Smooth muscle cell of the pulmonary artery (primary cell): ENCODE measurements at places on chromosomes 7 and 10. TPM values are rescaled to one million over a fixed set of nuclear protein-coding genes. Genes with fewer than 3 reads are reported as not detected.

Gene TAS2R16
- not detected in 2 replicates for total RNA-seq

Gene GIMAP6
- total RNA-seq = 0.13 and 0.46 TPM in 2 replicates

Gene CALCR
- not detected in 2 replicates for total RNA-seq

Gene RBP3
- not detected in 2 replicates for total RNA-seq

Gene LEP
- 0.17 and 8.9 TPM in 2 replicates for total RNA-seq

Gene PDE1C
- 52.9 and 89.5 TPM in 2 replicates for total RNA-seq

Gene LRRC17
- total RNA-seq = 65.6 and 103 TPM in 2 replicates

Gene GPC2
- total RNA-seq = 1.0 and 1.6 TPM in 2 replicates

Gene ANKRD61
- total RNA-seq = 0.13 TPM in 1 of 2 replicates, not detected in the other

Gene NPY4R2
- total RNA-seq = not detected in 2 replicates

Gene CPEB3
- total RNA-seq = 1.1 and 1.3 TPM in 2 replicates

Gene AKR1D1
- 0.07 TPM in 1 of 2 replicates, not detected in the other for total RNA-seq

Gene TMEM270
- total RNA-seq = not detected in 2 replicates

Gene IGF2BP3
- total RNA-seq = 20.2 and 77.8 TPM in 2 replicates

Gene KCNMA1
- total RNA-seq = 71.3 and 116 TPM in 2 replicates

Gene NUPR2
- total RNA-seq = not detected in 2 replicates

Gene ZNF117
- total RNA-seq = 4.9 and 6.4 TPM in 2 replicates

Gene GIMAP2
- total RNA-seq = 0.43 and 1.7 TPM in 2 replicates

Gene STAG3
- total RNA-seq = 0.99 and 2.2 TPM in 2 replicates

Gene FAM25C
- total RNA-seq = not detected in 2 replicates

Gene DNAJC12
- total RNA-seq = 1.3 and 4.8 TPM in 2 replicates

Gene OR2A1
- 0.07 and 0.33 TPM in 2 replicates for total RNA-seq

Gene CCL24
- total RNA-seq = not detected in 2 replicates

Gene GFRA1
- total RNA-seq = 0.39 and 0.43 TPM in 2 replicates

Gene SLC26A3
- not detected in 2 replicates for total RNA-seq

Gene OPALIN
- not detected in 2 replicates for total RNA-seq

Gene CACNA2D1
- 134 and 591 TPM in 2 replicates for total RNA-seq

Gene OR2A7
- 0.07 and 0.40 TPM in 2 replicates for total RNA-seq

Gene AGBL3
- 0.66 and 0.91 TPM in 2 replicates for total RNA-seq

Gene EFCAB10
- total RNA-seq = 0.13 TPM in 1 of 2 replicates, not detected in the other

Gene ARHGEF35
- total RNA-seq = 0.63 and 1.3 TPM in 2 replicates

Gene AKR1B15
- 0.07 TPM in 1 of 2 replicates, not detected in the other for total RNA-seq

Gene CYP26A1
- total RNA-seq = not detected in 2 replicates

Gene PDGFA
- total RNA-seq = 61.0 and 91.5 TPM in 2 replicates

Gene CFAP46
- 0.20 and 0.26 TPM in 2 replicates for total RNA-seq

Gene HOXA3
- total RNA-seq = 4.4 and 5.8 TPM in 2 replicates

Gene SH2B2
- 3.1 and 7.1 TPM in 2 replicates for total RNA-seq

Gene GBX1
- not detected in 2 replicates for total RNA-seq

Gene PNLIP
- total RNA-seq = not detected in 2 replicates

Gene VAX1
- total RNA-seq = not detected in 2 replicates

Gene PLAC9
- 8.0 and 18.2 TPM in 2 replicates for total RNA-seq

Gene CNPY4
- total RNA-seq = 29.6 and 41.7 TPM in 2 replicates
